ENCODE measurements at places on chromosomes 11 and 22. TPM values are rescaled to one million over a fixed set of nuclear protein-coding genes. Genes with fewer than 3 reads are reported as not detected.
A peak's percentile ranks its signal among the peaks of the same experiment; 100 is the strongest.

Gene MRGPRX2
- not detected for polyA plus RNA-seq

Gene CARD18
- not detected for polyA plus RNA-seq

Gene MMP13
- not detected for polyA plus RNA-seq

Gene OR51B2
- not detected for polyA plus RNA-seq

- no peak for DNase-seq
Observed at GRCh38 chr11:30282289-30282631, 40.6 kb upstream of the ARL14EP start.

DNA sequence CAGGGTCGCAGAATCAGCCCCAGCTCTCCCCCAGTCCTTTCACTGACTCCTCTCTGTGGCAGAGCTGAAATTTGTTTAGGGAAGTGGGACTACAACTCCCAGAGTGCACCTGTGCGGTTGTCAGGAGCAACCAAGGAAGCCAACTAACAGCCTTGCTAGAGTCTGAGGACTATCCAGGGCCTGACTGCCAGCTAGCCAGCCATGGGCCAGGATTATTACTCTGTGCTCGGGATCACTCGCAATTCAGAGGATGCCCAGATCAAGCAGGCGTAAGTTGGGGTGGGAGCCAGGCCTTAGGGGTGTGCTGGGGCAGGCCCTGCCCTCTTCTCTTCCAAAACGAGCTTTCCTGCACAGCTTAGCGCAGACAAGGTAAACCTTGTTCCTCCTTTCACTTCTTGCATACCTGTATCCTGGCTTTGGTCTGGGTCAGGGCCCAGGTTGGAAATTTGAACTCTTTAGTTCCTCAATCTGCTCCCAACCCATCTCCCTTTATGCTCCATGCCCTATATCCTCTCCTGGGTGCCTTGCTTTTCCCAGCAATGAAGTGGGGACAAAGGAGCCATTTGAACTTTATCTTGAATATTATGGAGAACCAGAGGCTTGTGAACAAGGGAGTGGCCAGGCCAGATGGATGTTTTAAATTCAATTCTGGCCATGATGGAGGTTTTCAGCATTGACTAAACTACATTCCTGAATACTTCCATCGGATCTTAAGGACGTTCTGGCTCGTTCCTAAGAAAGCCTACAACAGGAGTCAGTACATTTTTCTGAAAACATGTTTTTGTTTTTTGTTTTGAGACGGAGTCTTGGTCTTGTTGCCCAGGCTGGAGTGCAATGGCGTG is at the start of gene DNAJB13:
Gene DNAJB13, plus strand, starts transcription at position 158 of the 842 bp plus-strand sequence. Its CDS starts 44 bp downstream, at position 202.
- DNase-seq = peak; percentile 79

DNA sequence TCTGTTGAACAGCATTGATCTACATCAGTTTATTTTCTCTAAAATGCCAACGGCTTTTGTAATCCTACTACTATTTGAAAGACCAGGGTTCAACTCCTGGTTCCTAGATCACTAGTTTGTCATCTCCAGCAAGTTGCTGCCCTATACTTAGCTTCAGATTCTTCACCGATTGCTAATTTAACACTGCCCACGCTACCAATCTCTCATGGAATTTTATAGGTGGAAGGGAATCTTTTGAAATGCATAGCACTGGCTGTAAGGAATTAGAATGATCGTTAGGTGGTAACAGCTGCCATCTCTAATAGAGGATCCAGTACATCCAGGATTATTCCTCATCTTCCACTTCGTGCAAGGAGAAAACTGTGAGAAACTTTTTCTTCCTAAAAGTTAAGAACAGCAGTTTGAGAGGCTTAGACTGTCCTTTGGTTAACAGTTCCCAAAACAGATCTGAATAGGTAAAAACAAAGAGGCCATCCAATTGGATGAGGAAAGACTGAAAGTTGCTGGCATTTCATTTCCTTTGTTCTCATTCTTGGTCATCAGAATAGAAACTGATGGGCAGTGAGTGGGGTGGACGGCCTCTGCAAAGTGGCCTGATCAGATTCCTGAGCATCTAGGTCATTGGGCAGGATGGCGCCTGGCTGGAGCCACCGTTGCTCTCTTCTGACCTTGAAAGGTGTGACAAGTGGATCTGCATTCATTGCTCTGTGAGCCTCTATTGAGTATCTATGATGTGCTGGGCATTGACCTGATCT is 236.3 kb upstream of the SORL1-AS1 start:
- no peak for DNase-seq

- no peak for DNase-seq
Observed at GRCh38 chr11:130631119-130631518, 182.7 kb downstream of the ADAMTS15 start.

DNA sequence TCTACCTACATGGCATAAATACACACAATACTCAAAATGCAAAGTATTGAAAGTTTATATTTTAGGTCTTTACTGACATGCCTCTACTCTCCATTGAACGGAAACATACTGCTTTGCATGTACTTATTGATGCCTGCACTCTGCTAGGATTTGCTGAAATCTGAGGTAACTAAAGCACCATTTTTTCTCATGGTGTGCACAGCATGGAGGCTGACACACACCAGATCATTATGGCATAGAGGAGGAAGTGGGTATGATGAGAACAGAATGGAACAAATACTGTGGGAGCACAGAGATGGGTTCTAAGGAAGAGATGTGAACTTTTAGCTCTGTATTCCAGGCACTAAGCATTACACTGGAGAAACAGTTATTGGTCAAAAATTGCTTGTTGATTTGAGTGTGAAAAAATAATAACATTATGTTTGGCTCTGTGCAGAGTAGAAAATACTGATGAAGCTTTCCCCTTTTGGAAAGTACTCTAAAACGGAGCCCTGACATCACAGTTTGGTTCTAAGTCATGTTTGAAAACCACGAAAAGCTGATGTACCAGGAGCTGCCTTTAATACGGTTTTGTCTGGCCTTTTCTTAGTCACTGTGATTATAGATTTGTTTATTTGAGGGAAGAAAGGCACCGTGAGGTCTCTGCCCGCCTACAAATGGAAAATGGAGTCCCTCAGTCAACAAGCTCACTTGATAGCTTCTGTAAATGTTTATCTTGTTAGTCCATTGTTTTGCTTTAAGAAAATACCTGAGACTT is 5.6 kb downstream of the OR52R1 start:
- no peak for DNase-seq

All from brain (organoid and tissue), 16 donors.